Left forelimb (tissue), 1 donor: ENCODE measurements at places on chromosomes 3 and 15.

DNA sequence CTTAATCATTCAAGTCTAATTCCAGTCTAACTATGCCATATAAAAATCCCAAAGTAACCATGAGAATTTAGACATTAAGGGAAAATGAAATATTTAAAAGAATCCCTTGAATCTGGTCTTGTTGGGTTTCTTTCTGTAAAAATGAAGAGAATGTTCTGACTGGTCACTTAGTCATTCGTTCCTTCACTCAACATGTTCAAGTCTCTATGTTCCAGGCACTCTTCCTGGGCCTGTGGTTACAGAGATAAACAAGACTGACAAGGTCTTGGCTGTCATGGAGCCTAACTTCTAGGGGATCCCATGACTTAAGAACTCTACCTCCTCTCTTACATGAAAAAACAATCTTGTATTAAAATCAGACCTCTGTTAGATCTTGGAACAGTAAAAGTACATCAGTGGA lies 638.6 kb upstream of the TBL1XR1 start:
- no peak for DNase-seq

DNA sequence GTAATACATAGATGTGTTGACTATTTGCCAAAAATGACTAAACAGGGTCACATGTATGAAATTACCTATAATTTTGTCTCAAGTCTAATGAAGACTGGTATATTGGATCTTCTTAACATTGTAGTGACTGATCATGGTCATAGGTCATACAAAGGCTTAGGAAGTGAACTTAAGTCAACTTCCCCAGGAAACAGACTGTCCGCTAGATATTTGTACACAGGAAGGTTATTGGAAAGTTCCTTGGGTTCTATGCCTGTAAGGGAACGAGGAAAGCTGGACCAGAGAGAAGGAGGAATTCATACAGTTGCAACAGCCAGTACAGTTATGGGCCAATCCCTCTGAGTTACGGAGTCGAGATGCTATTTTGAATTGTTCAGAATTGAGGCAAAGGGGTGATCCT lies 462.0 kb upstream of the THRB start:
- no peak for DNase-seq

GRCh38 chr15:27527490-27528067 lies 556.6 kb downstream of the GABRG3 start:
- DNase-seq, result no peak

- DNase-seq, result no peak
Observed at GRCh38 chr3:105255350-105255749, 111.4 kb upstream of the ALCAM start.

DNA sequence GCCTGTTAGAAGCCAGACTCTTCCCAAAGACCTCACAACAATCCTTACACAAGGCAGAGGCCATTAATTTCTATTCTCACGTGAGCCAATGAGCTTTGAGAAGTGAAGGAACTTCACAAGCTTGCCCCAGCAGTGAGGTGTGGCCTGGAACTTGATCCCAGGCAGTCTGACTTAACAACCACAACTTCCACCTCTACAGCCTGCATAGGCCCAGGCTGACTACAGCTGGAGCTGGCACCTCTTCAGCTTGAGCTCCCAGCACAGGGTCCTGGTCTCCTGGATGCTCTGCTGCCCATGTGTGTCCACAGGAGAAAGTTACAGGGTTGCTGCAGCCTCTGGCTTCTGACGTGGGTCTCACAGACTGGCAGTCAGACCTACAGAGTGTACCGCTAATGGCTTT lies 111.0 kb downstream of the ERC2 start:
- no peak for DNase-seq

DNA sequence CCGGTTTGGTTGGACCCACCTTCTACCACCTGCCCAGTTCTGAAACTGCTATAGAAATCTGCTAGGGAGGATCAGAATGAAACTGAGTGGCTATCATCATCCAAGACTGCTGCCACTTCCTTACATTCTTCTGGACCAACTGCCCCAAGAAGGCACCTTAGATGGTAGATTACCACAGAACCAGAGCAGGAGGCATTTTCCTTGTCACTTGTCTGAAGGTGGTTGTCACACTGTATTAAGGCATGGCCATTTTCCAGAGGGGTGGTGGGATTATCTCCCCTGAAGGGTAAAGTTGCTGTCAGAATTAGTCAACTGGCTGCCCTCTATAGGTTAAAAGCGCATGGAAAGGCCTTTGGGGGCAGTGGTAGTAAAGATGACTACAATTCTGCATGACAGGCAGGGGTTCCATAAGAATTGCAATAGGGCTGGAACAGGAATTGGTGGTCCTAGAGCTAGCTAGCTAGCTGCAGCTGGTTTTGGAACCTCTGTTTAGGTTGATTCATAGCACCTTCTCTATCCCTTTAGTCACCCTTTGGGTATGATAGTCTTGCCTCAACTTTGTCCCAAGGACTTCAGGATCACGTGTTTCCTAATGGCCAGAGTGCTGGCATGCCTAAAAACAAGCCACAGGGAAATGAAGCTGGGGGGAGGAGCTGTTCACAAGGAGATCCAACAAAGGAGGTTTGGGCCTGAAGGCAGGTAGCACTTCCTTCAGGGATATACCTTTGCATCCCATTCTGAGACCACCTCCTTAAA lies 4.8 kb upstream of the CSPG5 start:
- DNase-seq, result no peak

- no peak for DNase-seq
Observed at GRCh38 chr3:58068122-58068809, 60.0 kb downstream of the FLNB start.

DNA sequence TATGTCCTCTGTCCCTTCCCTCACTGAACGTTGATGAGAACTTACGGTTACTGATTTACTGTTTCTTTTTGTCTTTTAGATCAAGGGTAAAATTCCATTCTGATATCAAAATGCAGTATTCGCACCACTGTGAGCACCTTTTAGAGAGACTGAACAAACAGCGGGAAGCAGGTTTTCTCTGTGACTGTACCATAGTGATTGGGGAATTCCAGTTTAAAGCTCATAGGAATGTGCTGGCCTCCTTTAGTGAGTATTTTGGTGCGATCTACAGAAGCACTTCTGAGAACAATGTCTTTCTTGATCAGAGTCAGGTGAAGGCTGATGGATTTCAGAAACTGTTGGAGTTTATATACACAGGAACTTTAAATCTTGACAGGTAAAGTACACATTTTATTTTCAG lies 990 bp downstream of the MYNN start:
- DNase-seq, result no peak

GRCh38 chr15:82774496-82774895 lies 31.4 kb downstream of the FSD2 start:
- DNase-seq, result no peak

GRCh38 chr3:114455432-114455831 lies 161.6 kb downstream of the TIGIT start:
- no peak for DNase-seq

DNA sequence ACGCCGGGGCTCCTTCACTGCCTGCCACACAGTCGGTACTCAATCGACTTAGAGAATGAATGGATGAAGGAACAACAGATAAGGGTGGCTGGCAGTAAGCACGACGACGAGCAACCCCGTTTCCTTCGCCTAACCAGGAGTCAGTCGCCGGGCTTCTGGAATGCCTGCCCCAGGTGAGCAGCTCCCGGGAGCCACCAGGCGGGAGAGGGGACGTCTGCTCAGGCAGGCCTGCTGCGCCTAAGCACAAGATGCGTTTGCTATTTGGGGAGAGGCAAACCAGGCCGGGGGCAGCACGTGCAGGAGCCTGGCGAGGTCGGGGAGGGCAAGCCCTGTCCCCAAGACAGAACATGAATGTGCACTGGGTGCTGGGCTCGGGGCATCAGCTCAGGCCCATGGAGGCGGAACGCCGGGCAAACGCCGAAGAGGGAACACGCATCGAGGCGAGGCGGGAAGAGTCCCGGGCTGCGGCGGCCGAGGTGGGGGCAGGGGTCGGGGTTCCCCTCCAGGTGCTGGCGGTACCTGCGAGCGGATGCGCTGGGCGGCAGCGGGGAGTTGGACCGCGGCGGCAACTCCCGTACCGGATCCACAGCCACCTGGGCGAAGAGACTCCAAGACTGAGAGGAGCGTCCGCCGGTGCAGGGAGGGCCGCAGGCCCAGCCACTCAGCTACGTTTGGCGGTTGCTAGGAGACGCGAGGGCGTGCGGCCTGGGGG lies at the start of gene CFAP92:
Gene CFAP92 (minus strand): TSS at position 616 of the 712 bp plus-strand sequence. CDS start 772 bp downstream, outside the sequence.
- peak; percentile 85 for DNase-seq

DNA sequence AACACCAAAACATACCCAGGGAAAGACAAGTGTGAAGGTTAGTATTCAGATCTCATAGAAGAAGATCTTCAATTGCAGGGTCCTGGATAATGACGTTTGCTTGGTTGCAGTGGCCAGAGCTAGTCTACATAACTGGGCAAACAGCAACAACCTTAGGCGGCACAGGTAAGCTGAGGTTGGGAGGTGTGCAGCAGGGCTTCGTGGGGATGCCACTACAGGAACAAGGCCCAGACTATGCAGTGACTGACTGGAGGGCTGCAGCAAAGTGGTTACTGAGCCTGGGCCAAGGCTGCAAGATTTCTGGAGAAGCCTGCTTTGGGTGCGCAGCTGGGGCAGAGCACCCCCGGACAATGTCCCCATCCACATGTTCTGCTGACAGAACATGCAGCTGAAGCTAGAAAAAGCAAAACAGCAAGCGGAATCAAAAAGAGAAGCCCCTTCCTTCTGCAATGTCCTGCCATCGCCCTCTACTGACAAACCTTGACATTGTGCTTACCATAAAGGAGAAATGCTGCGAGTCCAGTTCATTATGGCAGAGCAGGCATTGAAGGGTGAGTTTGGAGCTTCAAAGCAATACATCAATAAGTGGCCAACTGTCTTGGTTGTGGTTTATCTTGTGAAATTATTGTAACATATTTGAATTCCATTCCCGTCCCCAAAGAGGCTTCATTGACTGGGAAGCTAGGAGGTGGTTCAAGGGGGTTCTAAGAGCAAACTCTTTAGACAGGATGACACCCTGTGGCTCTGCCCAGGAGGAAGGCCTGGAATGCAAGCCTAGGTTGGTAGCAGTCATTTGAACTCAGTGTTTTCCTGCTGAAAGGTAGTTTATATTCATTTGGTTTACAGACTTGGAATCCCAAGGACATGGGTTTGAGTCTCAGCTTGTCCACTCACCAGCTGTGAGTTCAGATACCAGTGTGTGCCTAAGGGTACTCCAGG lies 217.0 kb downstream of the PDCD6IP start:
- no peak for DNase-seq

DNA sequence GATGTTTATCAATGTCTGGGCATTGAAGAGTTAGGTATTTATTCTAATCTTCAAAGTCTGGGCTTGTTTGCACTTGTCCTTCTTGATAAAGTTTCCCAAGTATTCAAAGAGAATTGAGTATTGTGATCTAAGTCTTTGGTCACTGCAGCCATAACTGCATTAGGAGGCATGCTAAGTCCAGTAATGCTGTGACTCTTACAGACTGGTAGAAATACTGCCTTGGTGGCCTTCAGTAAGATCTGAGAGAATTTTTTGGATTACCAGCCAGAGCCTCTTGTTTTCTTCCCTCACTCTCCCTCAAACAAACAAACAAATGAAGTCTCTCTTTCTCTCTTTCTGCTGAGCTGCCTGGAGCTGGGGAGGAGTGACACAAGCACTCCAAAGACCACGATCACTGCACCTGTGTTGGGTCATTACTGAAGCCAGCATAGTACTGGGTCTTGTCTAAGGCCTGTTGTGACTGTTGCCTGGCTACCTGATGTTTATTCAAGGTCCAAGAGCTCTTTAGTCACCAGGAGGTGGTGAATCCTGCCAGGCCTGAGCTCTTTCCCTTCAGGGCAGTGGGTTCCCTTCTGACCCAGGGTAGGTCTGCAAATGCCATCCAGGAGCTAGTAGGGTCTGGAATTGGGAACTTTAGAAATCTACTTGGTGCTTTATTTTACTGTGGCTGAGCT lies 14.8 kb upstream of the RBP2 start:
- no peak for DNase-seq

DNA sequence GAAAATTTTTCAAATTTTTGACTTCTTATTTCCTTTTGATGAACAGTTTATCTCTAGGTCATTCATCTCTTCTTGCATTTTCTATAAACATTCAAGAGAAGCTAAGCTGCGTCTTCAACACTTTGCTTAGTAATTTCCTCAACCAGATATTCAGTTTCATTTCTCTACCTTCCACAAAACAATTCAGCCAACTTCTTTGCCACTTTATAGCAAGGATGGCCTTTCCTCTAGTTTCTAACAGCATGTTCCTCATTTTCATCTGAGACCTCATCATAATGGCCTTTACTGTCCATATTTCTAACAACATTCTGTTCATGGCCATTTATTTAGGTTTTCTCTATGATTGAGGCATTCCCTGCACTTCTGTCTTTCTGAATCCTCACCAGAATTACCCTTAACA lies 90.0 kb downstream of the ARIH1 start:
- no peak for DNase-seq
